Activated CD4-positive, alpha-beta T cell treated with anti-CD3 and anti-CD28 coated beads, Interleukin-2, amount 10 ng/mL, durations not matched to agents 7 days and 5 days (primary cell): ENCODE measurements at places on chromosomes 12 and 14. TPM values are rescaled to one million over a fixed set of nuclear protein-coding genes. Genes with fewer than 3 reads are reported as not detected.

OTOGL gene
- total RNA-seq = not detected

DNA sequence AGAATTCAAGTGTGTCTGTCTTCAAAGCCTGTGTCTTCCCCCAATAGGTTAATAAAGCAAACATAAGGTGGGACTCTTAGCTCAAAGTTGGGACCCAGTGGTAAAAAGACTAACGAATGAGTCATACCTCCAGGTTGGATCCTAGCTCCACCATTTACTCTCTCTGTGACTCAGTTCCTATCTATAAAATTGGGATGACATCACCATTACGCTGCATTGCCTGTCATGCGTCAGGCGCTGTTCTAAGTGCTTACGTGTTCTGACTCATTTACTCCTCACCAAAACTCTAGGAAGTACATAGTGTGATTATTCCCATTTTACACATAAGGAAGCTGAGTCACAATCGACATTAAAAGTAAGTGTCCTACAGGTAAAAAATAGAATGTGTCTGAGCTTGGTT is 915.8 kb downstream of the VRK1 start:
- DNase-seq = no peak
- peaks cover 42% of the 10 kb centered on the region for H3K4me1 ChIP-seq
- no peak overlapping the region for H3K27ac ChIP-seq
- no peaks in the 10 kb centered on the region for H3K27me3 ChIP-seq
- peaks cover 5% of the 10 kb centered on the region for H3K36me3 ChIP-seq

DNA sequence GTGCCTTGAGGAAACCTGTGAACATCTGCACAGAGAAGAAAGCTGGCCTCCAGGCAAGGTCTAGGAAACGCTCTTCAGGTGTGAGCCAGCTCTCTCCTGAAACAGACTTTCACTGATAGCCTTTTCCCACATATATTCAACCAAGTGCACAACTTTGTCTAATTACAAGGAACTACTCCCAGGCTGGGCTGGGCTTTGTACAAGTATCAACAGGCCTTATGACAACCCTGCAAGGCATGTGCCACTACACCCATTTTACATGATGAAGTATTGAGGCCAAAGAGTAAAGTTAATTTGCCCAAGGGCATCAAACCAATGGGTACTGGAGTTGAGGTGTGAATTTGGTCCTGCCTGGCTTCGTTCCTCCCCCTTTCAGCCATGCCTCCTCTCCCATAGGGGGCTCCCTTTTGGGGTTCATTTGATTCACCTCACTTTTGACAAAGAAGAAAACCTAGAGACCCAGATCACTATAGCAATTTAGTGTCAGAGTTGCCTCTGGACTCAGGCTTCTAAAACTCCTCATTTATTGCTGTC is 2.1 kb downstream of the CSRP2 start:
- no peak overlapping the region for H3K27ac ChIP-seq
- H3K27me3 ChIP-seq = peaks cover 52% of the 10 kb centered on the region
- H3K36me3 ChIP-seq = no peaks in the 10 kb centered on the region
- peaks cover 10% of the 10 kb centered on the region for H3K4me1 ChIP-seq
- no peak for DNase-seq

- no peak for DNase-seq
- no peaks in the 10 kb centered on the region for H3K27me3 ChIP-seq
- no peaks in the 10 kb centered on the region for H3K36me3 ChIP-seq
Observed at GRCh38 chr14:79325557-79325956, 885.7 kb downstream of the DIO2 start.

DNA sequence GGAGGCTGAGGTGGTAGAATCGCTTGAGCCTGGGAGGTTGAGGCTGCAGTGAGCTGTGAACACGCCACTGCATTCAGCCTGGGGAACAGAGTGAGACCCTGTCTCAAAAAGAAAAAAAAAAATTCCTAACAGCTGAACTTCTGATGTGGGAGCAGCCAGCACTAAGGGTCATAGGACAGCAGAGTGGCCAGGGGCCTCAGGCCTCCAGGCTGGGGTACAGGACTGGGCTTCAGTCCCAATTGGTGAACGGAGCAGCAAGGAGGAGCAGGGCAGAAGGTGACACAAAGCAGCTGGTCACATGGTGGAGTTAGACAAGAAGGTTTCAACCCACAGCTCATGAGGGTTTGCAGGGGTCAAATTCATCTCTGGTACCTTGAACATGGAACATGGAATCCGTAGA is 40.8 kb upstream of the NRXN3 start:
- H3K27me3 ChIP-seq = peaks cover 3% of the 10 kb centered on the region
- H3K27ac ChIP-seq = no peak overlapping the region
- H3K4me3 ChIP-seq = no peak overlapping the region
- no peaks in the 10 kb centered on the region for H3K4me1 ChIP-seq
- H3K36me3 ChIP-seq = no peaks in the 10 kb centered on the region
- no peak for DNase-seq

- H3K27ac ChIP-seq = no peak overlapping the region
- no peaks in the 10 kb centered on the region for H3K4me1 ChIP-seq
- peaks cover 3% of the 10 kb centered on the region for H3K27me3 ChIP-seq
- DNase-seq = no peak
- H3K36me3 ChIP-seq = no peaks in the 10 kb centered on the region
Observed at GRCh38 chr14:100610511-100611217, 23.4 kb upstream of the BEGAIN start.
